ENCODE measurements at places on chromosomes 5 and 9.

DNA sequence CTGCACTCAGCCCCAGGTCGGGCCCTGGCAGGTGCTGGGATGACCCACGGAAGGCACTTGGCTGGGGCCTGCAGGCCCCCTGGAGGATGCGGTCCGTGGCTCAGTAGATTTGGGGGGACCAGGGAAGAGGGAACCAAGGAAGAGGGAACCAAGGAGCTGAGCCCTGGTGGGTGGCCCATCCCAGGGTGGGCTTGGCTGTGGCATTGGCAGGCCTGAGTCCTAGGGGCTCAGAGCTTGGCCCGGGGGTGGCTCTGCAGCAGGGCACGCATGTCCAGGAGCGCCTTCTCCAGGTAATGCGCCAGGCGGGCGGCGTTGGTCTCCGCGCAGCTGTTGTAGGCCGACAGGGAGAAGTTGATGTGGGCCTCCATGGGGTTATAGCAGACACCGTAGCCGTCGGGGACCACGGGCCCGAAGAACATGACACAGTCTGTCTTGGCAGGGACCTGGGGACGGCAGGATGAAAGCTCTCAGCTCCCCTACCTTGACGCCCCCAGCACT is 14.3 kb downstream of the DOLPP1 start:
- no peak for DNase-seq

DNA sequence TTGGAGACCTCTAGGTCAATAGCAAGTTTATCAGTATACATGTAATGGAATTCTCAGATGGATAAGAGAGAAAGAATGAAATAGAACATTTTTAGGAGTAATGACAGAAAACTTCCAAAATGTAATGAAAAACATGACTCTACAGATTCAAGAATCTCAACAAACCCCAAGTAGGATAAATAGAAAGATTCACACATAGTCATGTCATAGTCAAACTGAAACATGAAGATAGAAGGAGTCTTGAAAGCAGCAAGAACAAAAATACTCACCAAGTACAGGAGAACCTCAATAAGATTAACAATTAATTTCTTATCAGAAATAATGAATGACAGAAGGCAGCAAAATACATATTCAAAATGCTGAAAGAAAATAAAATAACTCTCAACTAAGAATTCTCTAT is 164.5 kb downstream of the SPATA31D1 start:
- DNase-seq, result no peak

- DNase-seq, result no peak
These were observed 50.2 kb upstream of the CAST start for GRCh38 chr5:96611946-96612345.

DNA sequence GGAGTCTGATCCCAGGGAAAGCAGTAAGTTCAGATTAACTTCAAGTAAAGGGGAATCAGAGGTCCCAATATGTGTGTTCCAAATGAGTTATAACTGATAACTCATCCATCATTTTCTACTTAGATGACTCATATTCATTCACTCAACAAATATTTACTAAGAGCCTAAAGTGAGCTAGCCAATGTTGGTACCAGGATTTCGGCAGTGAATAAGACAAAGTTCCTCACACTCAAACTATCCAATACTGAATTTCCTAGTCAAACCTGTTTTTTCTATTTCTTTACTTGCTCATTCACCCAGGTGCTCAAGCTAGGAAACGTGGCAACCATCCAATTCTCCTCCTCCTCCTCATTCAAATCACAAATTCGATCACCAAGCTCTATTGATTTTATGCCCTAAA is 25.8 kb downstream of the FBXW2 start:
- no peak for DNase-seq

- no peak for DNase-seq
These were observed 3.2 kb upstream of the FUBP3 start for GRCh38 chr9:130576176-130576575.

DNA sequence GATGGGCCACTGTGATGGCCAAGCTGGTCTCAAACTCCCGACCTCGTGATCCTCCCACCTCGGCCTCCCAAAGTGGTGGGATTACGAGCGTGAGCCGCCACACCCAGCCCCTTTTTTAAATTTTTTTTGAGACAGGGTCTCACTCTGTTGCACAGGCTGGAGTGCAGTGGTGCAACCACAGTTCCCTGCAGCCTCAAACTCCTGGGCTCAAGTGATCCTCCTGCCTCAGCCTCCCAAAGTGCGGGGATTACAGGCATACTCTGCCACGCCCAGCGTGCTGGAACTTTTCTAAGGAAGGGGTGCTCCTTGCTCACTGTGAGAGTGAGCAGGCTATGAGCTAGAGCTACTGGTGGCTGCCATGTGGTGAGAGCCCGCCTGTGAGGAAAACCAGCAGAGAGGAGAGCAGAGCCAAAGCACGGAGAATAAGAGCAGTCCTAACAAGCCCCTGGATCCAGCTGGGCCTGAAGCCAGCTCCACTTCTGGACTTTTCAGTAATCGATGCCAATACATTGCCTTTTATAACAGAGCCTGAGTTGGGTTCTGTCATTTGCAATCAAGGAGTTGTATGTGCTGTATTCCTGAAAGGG is 75.5 kb upstream of the UNC5A start:
- no peak for DNase-seq

DNA sequence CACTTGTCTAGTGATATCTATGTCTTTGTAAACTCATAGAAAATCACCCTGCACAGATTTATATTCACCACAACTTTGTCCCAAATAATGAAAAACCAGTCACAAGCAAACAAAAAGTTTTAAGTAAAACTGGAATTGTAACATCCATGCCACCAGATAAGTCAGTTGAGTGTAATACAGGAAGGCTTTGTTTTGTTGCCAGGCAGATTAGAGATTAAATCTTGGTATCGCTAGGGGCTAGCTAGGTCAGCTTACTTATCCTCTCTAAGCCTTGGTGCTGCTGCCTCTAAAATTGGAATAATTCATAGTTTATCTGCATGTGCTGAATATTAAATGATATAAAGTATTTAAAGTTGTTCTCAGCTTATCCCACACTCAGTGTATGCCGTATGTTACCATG is 1062.5 kb downstream of the CDH9 start:
- no peak for DNase-seq

- no peak for DNase-seq
These were observed 304.0 kb upstream of the TARS1 start for GRCh38 chr5:33136785-33137184.

DNA sequence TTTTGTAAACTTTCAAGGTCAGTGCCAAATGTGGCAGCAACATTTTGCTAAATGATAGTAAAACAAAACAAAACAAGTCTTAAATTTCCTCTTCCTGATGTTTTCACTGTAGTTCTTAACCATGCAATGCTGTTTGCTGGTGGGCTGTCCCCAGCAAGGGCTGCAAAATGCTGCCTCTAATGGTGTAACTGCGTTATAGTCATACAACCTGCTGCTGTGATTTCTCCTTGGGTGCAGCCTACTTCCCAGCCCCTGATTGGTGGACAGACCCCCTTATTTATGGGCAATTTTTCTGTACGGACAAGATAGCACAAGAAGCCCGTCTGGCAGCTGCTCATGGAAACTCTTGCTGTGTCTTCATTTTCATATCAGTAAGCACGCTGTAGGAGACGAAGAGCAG is 26.6 kb upstream of the PIP5K1B start:
- DNase-seq, result no peak

GRCh38 chr5:168118042-168118668 is 173.3 kb upstream of the WWC1 start:
- DNase-seq, result no peak

- no peak for DNase-seq
These were observed 6.4 kb upstream of the NOL6 start for GRCh38 chr9:33480106-33480505.

DNA sequence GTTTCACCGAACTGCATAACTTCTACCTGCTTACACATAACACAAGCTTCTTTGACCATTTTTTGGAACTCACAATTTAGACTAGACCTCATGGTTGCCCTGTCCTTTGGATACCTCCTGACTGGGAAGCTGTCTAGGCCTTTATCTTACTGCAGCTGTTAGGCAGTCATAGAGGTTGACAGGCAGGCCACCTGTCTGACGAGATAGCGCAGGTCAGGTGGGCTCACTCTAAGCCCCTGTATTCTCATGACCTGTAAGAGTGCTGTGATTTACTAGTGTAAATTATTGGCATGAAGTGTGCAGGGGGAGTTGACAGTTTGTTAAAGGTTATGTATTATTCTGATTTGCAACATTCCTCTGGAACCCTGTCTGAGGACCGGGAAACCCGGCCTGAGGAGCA is 29.0 kb downstream of the SLC22A4 start:
- no peak for DNase-seq

DNA sequence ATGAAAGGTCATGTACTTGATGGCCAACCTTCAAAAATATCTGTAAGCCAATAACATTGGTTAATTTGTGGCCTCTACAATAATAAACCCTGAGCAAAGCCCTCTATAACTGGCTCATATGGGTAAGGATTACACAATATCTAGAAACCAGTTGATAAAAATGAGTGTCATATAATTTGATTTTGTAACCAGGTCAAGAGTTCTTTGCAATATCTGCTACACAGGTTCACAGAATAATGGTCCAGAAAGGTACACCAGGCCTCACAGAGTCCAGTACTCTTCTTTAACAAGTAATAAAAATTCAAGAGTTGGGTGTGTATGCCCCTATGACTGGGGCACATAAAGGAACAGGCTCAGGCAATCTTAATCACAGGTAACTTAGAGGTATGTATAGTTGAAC is 95.3 kb downstream of the AUH start:
- no peak for DNase-seq

DNA sequence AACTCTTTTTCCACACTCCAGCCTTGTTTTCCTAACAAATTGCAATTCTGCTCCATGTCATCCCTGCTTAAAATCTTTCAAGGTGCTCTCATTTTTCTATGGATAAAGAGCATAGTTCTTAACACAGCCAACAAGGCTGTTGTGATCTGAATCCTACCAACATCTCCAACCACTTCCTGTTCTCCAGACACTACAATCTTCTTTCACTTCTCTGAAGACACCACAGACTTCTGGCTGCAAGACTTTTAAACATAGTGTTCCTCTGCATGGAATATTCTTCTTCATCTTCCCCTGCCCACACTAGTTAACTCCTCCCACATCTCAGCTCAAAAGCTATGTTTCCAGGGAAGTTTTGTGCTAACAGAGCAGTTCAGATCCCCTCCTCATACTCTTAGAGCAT is 404.8 kb downstream of the MAN2A1 start:
- no peak for DNase-seq
